Right cardiac atrium (tissue), 5 donors: ENCODE measurements at places on chromosomes 16 and 17. TPM values are rescaled to one million over a fixed set of nuclear protein-coding genes. Genes with fewer than 3 reads are reported as not detected.

GRCh38 chr17:49191409-49191916 lies 18.9 kb downstream of the GNGT2 start:
- DNase-seq, result no peak

- DNase-seq, result no peak
These were observed 476.9 kb upstream of the CDH5 start for GRCh38 chr16:65889533-65889966.

- no peak for DNase-seq
These were observed 308.9 kb upstream of the DYNLRB2 start for GRCh38 chr16:80231888-80232287.

- DNase-seq, result no peak
These were observed 577 bp upstream of the TRIM72 start for GRCh38 chr16:31213342-31213741.

DNA sequence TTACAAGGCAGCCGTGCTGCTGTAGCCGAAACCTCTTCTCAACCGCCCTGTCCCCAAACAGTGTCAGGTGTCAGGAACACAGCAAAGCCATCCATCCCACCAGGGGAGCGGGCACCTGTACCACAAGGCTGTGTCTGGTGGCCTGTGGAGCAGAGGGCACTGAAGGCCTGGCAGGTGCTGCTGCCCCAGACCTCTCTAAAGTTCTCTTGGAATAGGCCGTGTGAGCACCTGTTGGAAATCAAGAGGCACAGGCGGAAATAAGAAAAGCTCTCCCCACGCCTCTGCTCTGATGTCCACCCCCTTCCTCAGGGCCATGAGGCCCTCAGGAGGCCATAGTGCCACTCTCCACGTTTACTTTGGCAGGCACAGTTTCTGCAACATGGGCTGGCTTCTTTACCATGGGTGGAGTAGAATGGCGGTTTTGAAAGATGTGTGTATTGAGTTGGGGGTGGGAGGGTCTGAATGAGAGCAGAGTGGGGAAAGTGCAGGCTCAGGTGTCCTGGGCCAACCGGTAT lies 99.9 kb upstream of the ZNF750 start:
- no peak for DNase-seq

DNA sequence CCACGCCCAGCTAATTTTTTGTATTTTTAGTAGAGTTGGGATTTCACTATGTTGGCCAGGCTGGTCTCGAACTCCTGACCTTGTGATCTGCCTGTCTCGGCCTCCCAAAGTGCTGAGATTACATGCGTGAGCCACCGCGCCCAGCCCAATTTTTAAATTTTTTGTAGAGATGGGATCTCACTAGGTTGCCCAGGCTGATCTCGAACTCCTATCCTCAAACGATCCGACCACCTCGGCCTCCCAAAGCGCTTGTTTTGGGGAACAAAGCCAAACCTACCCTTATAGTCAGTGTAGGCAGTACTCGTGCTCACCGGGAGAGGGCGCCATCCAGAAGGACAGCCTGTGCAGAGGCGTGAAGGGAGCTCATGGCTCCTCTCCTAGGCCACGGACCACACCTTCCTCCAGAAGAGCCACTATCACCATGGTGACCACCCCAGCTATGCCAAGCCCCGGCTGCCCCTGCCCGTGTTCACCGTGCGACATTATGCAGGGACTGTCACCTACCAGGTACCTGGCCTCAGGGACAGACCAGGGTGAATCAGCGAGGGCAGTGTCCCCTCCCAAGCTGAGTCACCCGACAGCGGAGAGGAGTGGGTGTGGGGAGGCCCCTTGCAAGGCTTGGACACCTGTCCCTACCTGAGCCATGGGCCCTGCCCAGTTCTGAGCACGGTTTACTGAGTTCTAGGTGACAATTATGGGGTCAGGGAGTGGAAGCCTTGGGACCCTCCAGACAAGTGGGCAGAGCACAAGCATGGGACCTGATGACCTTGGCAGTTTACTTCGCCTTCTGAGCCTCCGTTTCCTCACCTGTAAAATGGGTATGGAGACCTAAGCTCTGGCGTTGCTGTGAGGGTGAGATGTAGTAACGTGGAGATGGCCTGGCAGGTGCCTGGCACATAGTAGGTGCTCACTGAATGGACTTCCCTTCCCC lies 13.7 kb downstream of the MYO15B start:
- peak; percentile 79 for DNase-seq

DNA sequence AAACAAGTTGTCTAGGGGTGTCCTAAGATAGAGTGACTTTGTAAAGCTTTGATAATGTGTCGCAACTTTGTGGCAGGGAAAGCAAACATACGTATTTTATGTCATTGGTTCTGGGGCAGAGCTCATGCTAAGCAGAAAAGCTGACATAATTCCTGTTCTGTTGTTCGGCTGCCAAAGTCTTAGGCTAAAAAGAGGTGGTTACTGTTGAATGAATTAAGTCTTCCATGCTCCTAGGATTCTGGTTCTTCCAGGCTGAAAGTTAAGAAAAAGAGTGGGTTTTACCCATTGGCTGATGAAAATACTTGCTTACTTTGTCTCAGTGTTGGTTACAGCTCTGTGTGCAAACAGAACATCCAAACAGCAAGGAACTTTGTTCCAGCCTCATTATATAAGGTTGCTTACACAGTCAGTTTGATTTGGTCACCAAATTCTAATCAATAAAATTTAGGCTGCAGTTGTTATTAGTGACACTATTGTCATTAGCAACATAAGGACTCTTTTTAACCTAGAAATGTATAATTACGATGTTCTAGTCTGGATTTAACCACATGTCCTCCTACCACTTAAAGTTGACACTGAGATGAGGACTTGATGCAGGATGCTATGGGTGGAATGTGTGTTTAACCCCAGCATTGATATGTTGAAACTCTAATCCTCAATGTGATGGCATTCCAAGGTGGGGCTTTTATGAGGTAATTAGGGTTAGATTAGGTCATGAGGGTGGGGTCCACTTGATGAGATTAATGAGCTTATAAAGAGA lies 114.0 kb upstream of the GOT2 start:
- DNase-seq, result no peak

DNA sequence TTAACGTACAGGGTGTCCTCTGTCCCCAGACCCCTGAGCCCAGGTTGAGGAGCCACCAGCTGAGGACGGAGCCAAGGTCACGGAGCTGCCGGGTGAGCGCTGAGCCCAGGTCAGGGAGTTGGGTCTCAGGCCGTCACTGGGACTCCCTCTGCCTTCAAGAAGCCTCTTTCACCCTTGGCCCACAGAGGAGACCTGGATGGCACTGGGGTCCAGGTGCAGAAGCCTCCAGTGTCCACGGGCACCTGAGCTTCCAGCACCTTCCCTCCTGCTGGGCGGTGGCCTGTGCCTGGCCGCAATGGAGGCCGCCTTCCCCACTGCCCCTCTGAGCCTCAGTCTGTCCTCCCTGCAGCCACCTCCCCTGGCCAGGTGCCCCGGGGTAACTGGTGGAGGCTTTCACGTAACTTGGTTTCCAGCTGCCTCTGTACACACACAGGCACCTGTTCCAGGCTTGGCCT lies 31.6 kb upstream of the CDH15 start:
- no peak for DNase-seq

DNA sequence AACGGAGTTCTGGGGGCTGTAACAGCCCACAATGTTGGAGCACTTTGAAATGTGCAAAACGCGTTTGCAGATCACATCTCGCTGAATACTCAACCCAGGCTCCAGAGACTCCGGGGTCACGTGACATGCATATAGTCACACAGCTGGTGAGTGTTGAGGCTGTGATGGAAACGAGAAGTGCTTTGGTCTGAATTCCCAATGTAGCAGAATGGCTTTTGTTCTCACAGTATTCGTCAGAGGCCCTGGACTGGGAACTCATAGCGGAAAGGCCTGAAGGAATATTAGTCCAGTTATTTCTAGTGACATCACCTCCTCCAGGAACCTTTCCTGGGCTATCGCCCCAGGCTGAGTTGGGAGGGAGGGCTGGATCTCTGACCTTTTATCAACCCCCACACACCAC lies 95.8 kb upstream of the CRHR1 start:
- no peak for DNase-seq

DNA sequence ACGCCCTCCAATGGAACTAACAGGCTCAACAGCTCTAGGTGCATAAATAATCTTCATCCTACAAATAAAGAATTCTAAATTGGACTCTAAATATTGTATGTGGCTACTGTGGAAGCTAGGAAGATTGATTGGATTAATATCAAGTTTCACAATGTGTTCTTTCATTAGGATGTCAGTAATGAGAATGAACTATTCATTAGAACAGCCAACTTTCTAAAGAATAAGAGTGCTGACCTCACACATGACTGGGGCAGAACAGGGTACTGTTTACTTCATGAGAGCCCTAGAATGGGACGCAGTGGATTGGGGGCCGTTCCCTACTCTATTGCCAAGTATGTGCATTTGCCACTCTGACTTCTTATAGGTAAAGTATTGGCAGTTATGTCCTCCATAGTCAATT lies 528.2 kb upstream of the RBFOX1 start:
- DNase-seq, result no peak

GRCh38 chr16:25679511-25679910 lies 12.2 kb upstream of the HS3ST4 start:
- no peak for DNase-seq

DNA sequence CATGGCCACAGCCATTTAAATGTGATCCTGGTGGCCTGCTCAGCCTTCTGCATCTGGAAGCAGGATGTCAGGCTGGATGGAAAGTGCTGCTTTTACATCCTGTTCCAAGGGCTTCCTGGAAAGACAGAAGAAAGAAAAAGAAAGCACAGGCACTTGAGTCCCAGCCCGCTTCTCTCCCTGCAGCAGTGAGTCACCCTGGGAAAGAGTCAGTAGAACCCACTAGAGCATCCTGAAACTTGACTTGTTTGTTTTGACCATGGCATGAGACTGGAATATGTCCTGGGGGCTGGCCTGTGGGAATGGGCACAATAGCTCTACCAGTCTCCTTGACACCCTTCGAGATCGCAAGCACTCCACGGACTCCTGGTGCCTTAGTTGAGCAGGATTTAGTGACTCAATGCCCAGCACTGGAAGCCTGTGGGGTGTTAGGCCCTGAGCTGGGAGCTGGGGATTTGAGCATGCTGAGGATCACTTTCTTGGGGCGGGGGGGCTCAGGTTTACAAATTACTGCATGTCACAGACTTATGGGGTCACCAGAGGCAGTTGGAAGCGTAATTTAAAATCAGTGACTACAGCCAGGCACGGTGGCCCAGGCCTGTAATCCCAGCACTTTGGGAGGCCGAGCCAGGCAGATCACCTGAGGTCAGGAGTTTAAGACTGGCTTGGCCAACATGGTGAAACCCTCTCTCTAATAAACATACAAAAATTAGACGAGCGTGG lies 22.1 kb upstream of the GNA13 start:
- DNase-seq, result no peak

DNA sequence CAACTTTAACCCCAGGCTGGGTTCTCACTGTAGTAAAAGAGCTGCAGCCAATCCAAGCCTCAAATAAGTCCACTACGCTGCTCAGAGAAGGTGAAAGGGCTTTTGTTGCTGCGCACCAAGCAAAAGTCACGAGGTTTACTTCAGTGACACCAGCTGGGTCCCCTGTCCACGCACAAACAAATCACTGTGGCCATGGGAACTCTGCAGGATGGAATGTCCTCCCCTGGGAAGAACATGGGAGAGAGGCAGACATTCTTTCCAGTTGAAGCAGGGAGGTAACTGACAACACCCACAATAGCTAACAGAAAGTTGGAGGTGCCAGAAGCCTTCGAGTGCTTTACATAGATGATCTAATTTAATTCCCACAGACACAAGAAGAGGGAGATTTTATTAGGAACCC lies 181.9 kb downstream of the PMP22 start:
- DNase-seq, result peak; percentile 42

DNA sequence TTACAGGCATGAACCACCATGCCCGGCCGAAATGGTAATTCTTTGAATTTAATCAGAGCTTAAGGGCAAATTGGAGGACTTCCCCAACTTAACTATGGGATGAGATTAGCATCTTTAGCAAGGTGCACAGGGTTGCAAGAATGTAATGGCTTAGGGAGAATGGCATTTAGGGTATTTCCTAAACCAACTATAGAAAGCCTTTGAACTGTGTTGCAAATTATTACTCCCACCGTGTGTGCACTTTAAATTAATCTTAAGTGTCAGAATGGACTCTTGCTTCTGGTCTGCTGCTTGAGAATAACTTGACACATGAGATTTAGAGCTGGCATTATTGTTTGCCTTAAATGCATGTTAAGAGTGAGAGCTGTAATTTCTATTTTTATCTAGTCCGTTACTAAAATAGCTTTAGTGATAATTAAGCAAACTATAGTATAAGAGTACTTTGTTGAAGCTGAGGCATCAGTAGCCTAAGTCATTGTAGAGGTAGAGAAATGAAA lies 59.8 kb downstream of the TUBD1 start:
- no peak for DNase-seq

DNA sequence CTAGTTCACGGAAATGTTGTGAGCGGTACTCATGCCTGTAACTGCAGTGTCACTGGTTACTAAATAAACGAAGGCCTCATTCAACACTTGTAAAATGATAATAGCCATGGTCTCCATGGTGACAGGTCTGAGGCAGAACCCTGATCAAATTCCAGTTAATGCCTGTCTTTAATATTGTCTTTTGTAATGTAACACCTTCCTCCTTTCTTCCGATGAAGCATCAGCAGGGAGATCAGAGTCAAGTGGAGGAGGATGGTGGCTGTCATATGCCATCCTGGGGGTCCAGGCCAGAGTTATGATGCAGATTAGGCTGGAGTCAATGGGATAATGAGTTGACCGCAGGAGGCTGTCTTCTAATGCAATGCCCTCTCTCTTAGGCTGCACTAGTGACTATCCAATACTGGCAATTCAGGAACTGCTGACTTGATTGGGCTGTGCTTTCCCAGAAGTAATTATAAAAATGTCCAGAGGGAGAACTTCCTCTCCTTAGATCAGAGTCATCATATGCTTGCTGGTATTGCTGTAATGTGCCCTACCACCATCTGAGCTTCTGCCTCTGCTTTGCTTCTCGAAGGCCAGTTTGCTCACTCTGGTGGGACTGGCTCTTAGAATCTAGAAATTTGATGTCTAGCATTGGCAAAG lies 419.1 kb downstream of the CA10 start:
- DNase-seq, result no peak

GRCh38 chr16:6482696-6483468 lies 849.8 kb upstream of the RBFOX1 start:
- no peak for DNase-seq

- no peak for DNase-seq
These were observed 38.9 kb upstream of the METTL9 start for GRCh38 chr16:21560462-21560861.

DNA sequence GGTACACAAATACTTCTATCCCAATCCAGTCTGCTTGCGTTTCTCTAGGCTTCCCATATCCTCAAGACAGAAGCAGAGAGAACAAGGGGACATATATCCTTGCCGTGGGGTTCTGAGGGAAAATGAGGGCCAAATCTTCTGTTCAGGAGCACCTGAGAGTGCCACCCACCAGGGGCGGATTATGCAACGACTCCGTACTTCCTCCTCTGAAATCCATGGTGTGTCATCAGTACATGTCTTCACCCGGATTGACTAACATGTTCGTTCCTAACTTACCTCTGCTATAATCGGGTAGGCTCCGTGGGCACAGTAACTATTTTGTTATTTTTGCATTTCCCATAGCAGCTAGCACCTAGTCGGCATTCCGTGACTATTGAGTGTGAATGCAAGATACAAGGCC lies 7.8 kb upstream of the ZNF200 start:
- DNase-seq, result no peak

- no peak for DNase-seq
These were observed 1.2 kb upstream of the ZKSCAN2 start for GRCh38 chr16:25258861-25259179.

Gene ALDH3A1
- polyA plus RNA-seq, result 0.09 TPM

Gene HCRT
- polyA plus RNA-seq, result not detected

Gene LPO
- polyA plus RNA-seq, result 0.29 TPM

Gene BORCS6
- polyA plus RNA-seq, result 7.3 TPM

Gene GALK1
- polyA plus RNA-seq, result 22.6 TPM

Gene GLIS2
- polyA plus RNA-seq, result 15.2 TPM

Gene STH
- not detected for polyA plus RNA-seq

Gene BAIAP3
- 1.6 TPM for polyA plus RNA-seq

Gene RND2
- 3.2 TPM for polyA plus RNA-seq

Gene FBRS
- polyA plus RNA-seq, result 30.4 TPM
